Mesenchymal stem cell (in vitro differentiated cells and primary cell): ENCODE measurements at places on chromosomes 3 and 15.

- no peak overlapping the region for H3K27ac ChIP-seq
- peak; percentile 61 for DNase-seq
- H3K27me3 ChIP-seq, result no peaks in the 10 kb centered on the region
These were observed 238.2 kb downstream of the GREM1 start for GRCh38 chr15:32956006-32956405.

GRCh38 chr3:9100513-9100894, 137.2 kb upstream of the RAD18 start:
- no peak overlapping the region for H3K4me3 ChIP-seq
- peaks cover 52% of the 10 kb centered on the region for H3K27me3 ChIP-seq
- no peaks in the 10 kb centered on the region for H3K36me3 ChIP-seq
- no peaks in the 10 kb centered on the region for H3K4me1 ChIP-seq
- no peak overlapping the region for H3K27ac ChIP-seq

DNA sequence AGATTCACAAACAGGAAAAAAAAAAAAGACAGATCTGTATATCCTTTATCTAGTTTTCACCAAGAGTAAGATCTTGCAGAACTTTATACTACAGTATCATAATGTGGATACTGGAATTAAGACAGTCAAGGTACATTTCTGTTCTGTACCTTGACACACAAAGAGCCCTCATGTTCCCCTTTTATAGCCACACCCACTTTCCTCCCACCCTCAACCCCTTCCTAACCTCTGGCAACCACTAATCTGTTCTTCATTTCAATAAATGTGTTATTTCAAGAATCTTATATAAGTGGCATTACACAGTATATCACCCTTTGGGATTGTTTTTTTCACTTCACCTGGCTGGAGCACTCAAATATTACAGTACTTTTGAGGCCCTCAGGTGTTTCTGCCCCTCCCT, 3.6 kb upstream of the RAB6B start:
- H3K36me3 ChIP-seq, result no peaks in the 10 kb centered on the region
- H3K4me3 ChIP-seq, result no peak overlapping the region
- H3K27me3 ChIP-seq, result peaks cover 41% of the 10 kb centered on the region
- peaks cover 18% of the 10 kb centered on the region for H3K4me1 ChIP-seq
- no peak for DNase-seq

GRCh38 chr3:193132241-193132640, 108.8 kb upstream of the PLAAT1 start:
- no peak for DNase-seq
- H3K4me3 ChIP-seq, result no peak overlapping the region
- H3K27me3 ChIP-seq, result peaks cover 29% of the 10 kb centered on the region

GRCh38 chr3:121703973-121704372, 43.3 kb upstream of the HCLS1 start:
- peaks cover 8% of the 10 kb centered on the region for H3K36me3 ChIP-seq
- H3K4me3 ChIP-seq, result no peak overlapping the region
- H3K4me1 ChIP-seq, result no peaks in the 10 kb centered on the region
- DNase-seq, result no peak
- no peaks in the 10 kb centered on the region for H3K27me3 ChIP-seq
- no peak overlapping the region for H3K27ac ChIP-seq

DNA sequence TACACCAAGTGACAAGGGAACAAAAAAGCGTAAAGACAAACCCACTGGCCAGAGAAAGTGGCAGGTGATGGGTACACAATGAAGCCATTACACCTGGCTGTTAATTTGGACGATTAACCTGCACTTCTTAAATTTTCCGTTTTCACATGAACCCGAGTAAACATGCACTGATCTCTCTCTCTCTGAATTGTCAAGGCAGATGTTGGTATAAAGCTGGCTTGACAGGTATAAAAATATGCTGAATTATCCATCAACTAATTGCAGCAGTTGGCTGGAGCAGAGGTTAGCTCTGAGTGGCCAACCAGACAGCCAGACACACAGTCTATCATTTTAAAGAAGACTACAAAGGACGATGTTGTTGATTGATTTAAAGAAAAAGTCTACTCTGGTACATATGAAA, 561.7 kb upstream of the ALCAM start:
- H3K27ac ChIP-seq, result no peak overlapping the region
- H3K27me3 ChIP-seq, result no peaks in the 10 kb centered on the region
- DNase-seq, result no peak
- no peaks in the 10 kb centered on the region for H3K36me3 ChIP-seq
- H3K4me1 ChIP-seq, result no peaks in the 10 kb centered on the region

- H3K27me3 ChIP-seq, result no peaks in the 10 kb centered on the region
- peaks cover 66% of the 10 kb centered on the region for H3K4me1 ChIP-seq
- peak; percentile 96 for DNase-seq
- H3K27ac ChIP-seq, result peak overlapping the region; percentile 76
These were observed 6.7 kb downstream of the CCDC9B start for GRCh38 chr15:40333922-40334492.

- H3K4me1 ChIP-seq, result peaks cover 3% of the 10 kb centered on the region
- DNase-seq, result peak; percentile 64
- H3K27me3 ChIP-seq, result no peaks in the 10 kb centered on the region
- no peaks in the 10 kb centered on the region for H3K36me3 ChIP-seq
- no peak overlapping the region for H3K27ac ChIP-seq
These were observed 23.4 kb upstream of the SLC2A2 start for GRCh38 chr3:171049861-171050444.

DNA sequence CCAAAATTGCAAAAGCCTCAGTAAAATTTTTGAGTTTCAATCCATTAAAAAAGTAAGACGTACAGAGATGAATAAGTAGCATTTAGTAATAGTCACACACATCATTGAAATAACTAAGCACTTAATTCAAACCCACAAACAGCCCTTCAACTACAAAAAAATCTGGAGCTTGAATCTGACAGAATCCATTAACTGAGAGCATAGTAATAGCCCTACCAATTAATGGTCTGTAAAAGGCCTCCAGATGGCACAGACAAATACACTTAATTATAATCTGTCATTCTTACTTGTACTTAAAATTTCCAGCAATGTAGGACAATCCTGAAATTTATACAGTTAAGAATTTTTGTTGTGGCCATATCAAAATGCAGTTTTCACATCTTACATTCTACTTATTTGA, 246.9 kb downstream of the VGLL3 start:
- H3K4me1 ChIP-seq, result no peaks in the 10 kb centered on the region
- no peaks in the 10 kb centered on the region for H3K36me3 ChIP-seq
- no peaks in the 10 kb centered on the region for H3K27me3 ChIP-seq
- no peak for DNase-seq
- H3K27ac ChIP-seq, result no peak overlapping the region
- H3K4me3 ChIP-seq, result no peak overlapping the region

DNA sequence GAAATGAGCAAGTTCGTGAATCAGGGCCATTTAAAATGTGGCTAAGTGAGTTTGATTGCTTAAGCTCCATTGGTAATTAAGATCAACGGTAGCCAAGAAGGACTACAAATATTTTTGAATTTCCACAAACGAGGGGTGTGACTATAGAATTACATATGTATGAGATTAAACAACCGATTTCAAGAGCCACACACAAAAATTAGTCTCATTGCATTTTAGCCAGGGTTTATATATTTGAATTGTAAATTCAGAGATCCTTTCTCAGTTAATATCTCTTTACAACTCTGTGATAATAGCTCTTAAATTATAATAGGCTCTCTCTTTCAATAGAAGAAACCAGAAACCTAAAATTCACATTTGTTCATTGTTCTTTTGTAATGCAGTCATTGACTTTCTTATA, 325.6 kb upstream of the ICE2 start:
- no peaks in the 10 kb centered on the region for H3K27me3 ChIP-seq
- no peaks in the 10 kb centered on the region for H3K36me3 ChIP-seq
- H3K27ac ChIP-seq, result no peak overlapping the region
- no peak overlapping the region for H3K4me3 ChIP-seq
- H3K4me1 ChIP-seq, result peaks cover 1% of the 10 kb centered on the region

DNA sequence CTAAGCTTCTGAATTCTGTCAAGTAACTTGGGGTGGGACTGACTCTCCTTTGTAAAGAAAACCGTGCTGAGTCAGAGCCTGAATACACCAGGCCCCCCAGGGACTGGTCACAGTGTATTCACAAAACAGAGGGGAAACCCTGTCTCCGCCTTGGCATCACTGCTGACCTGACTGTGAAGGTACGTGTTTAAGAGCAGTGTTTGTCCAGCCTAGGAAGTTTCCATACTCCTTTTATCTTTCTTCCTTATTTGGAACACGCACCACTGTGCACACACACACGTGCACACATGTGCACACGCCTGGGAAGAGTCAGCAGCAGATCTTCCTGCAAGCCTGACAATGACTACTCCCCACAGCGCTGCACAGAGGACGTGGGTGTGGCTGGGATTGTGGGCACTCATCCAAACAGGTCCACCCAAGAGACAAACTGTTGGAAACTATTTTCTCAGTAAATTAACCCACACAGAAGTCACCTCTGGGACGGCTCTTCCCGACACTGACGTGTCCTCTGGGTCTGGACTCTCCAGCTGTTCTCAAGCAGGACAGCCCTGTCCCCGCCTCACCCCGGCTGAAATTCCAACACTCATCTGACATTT, 87.7 kb downstream of the ATP10A start:
- no peaks in the 10 kb centered on the region for H3K27me3 ChIP-seq
- DNase-seq, result peak; percentile 16
- peaks cover 31% of the 10 kb centered on the region for H3K36me3 ChIP-seq
- peaks cover 9% of the 10 kb centered on the region for H3K4me1 ChIP-seq

DNA sequence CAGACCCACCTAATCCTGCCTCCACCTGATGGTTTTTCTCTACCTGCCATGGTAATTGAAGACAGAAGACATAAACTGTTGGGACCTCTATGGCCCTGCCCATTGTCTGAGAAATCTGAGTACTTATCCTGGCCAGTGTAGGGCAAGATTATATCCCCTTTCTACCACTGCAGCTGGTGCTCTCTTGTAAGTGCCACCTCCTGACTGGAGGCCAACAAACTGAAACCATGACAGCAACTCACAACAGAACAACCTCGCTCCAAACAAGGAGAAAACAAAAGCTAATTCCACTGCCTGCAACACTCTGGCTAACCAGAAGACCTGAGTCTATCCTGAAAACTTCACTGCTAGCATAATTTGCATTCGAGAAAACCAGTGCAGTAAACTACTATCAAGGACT, 82.9 kb downstream of the CLDN1 start:
- H3K4me3 ChIP-seq, result no peak overlapping the region
- no peaks in the 10 kb centered on the region for H3K36me3 ChIP-seq
- no peaks in the 10 kb centered on the region for H3K4me1 ChIP-seq
- no peak overlapping the region for H3K27ac ChIP-seq
- peak; percentile 36 for DNase-seq
- no peaks in the 10 kb centered on the region for H3K27me3 ChIP-seq

DNA sequence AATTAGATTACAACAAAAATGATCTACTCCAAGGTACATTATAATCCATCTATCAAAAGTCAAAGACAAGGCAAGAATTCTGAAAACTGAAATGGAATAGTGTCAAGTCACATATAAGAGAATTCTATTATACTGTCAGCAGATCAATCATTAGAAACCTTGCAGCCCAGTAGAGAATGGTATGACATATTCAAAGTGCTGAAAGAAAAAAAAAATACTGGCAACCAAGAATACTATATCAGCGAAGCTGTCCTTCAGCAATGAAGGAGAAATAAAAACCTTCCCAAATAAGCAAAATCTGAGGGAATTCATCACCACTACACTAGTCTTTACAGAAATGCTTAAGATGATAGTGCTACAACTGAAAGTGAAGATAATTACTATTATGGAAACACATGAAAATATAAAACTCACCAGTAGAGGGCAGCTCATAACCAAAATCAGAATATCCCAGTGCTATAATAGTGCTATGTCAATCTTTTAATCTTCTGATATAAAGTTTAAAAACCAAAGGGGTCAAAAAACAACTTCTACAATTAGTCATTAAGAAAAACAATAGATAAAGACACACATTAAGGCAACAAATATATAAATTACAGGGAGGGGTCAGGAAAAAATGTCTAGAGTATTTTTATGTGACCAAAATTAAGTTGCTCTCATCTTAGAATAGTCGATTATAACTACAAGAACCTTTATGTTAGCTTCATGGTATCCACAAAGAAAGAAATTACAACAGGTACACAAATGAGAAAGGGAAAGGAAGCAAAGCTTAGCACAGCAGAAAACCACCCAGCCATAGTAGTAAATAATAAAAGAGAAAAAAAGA, 190.7 kb upstream of the CNTN6 start:
- no peak overlapping the region for H3K4me3 ChIP-seq
- H3K27me3 ChIP-seq, result no peaks in the 10 kb centered on the region
- no peak overlapping the region for H3K27ac ChIP-seq

DNA sequence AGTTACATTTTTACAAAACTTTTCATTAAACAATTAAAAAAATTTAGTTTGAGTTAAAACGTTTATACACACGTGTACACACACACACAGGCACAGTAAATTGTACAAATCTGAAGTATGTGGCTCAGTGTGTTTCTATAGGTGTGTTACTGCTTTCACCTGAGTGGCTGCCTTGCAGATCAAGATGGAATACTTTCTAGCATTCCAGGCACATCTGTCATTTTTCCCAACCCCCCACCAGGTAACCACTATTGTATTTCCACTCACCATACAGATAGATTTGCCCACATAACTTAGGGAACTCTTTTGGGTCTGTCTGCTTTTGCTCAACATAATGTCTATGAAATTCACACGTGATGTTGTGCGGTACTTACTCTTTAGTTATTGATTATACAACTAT, 141.1 kb downstream of the PTPRG start:
- no peak overlapping the region for H3K27ac ChIP-seq
- DNase-seq, result no peak
- H3K4me3 ChIP-seq, result no peak overlapping the region
- H3K27me3 ChIP-seq, result no peaks in the 10 kb centered on the region
- H3K4me1 ChIP-seq, result peaks cover 2% of the 10 kb centered on the region
- H3K36me3 ChIP-seq, result no peaks in the 10 kb centered on the region

DNA sequence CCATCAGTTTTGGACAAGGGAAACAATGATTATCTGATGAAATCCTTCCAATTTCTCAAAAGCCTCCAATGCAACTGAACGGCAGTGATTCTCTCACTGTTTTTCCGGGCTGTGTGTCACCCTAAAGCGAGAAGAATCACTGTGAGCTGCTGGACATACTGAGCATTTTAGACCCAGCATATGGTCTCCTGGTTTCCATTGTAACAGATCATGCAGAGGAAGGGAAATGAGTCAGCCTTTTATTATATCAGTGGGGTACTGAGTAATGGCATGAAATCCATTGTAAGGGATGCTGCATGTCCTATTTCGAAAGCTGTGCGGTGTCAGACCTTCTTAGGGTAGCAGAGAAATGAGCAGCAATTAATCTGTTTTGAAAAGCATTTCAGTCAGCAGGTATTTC, 287.1 kb downstream of the IL5RA start:
- peak; percentile 52 for DNase-seq
- H3K27me3 ChIP-seq, result no peaks in the 10 kb centered on the region
- H3K27ac ChIP-seq, result no peak overlapping the region

DNA sequence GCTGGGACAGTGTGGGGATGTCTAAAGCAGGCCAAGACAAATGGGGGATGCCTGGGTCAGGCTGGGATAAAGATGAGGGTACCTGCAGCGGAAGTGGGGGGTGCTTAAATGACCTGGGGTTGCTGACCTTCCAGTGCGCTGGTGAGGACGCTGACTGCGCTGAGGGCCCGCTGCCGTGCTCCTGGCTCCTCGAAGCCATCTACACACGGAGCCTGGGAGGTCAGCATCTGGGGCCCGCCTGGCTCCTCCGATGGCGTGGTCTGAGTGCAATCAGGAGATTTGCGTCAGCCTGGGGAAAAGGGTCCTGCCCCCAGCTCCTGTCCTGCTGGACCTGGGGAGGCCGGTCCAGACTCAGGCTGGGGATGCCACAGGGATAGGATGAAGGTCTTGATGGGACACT, 50.7 kb downstream of the SCN5A start:
- peaks cover 11% of the 10 kb centered on the region for H3K27me3 ChIP-seq
- H3K4me3 ChIP-seq, result no peak overlapping the region
- no peak for DNase-seq
- no peaks in the 10 kb centered on the region for H3K36me3 ChIP-seq
- no peak overlapping the region for H3K27ac ChIP-seq
